ENCODE measurements at places on chromosomes 2 and 18.

DNA sequence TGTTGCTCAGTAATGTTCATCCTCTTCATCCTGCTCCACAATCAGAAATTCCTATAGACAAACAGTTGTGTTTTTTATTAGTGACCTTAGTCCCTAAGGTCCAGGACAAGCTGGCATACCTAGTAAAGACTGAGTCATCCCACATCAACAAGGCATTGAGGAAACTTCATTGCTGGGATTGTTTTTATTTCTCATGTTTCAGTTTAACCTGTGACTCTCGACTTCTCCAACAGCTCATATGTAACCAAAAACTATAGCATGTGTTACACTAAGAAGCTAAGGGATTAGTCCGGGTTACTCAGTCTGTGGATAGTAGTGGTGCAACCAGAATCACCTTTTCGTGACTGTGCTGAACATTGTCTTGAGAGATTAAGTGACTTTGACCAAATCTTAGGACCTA is 292.1 kb downstream of the RDH14 start:
- peak; percentile 69 for DNase-seq

- no peak for DNase-seq
These were observed 90.7 kb downstream of the NRP2 start for GRCh38 chr2:205772983-205773382.

DNA sequence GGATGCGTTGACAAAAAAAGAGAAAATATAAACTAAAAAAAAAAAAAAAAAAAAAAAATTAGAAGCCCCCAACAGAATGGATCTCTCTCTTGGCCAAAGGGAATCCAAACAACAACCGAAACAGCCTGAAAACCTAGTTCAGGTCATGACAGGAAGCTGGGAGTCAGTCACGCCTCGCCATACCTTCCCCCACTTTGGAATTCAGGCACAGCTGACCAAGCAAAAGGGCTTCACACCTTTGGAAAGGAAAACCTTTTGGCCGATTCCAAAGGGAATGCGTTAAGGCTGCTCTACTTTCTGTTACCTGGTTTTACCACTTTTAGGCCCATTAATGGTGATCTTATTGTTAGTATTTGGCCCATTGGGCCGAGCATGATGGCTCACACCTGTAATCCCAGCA is 17.9 kb upstream of the RMC1 start:
- no peak for DNase-seq

GRCh38 chr2:15776992-15777702 is 163.2 kb upstream of the MYCN start:
- no peak for DNase-seq

GRCh38 chr2:131037398-131038257 is 55.6 kb downstream of the FAM168B start:
- no peak for DNase-seq

DNA sequence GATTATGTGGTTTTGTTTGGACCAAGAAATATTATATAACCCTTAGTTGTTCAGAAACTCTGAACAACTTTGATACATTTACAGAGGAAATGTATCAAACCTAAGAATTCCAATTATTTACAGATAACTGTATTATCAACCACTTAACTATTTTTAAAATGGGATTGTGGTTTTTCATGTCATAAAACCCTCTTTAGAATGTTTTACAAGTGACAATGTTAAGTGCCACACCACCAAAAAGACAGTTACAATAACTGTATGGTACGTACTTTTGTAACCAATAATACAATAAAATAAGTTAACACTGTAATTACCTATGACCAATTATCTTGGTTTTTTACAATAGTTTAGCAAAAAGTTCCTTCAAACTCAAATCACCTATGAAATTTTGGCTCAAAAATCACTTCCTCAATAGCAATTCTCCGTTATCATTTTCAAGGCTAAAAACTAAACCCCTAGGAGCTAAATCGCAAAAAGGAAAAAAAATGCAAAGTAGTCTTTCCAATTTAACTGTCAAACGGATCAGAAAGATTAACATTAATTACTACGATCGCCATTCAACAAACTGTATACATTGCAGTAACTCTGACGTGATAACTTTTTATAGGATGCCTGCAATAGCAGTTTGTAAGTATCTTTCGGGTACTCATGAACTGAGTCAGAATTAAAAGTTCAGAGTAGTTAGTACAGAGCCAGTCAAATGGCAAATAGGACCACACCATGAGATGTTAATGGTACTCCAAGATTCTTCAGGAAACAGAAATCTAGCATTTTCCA is 1.5 kb downstream of the ROCK1 start:
- no peak for DNase-seq

- DNase-seq = no peak
These were observed 7.1 kb downstream of the PCBP1 start for GRCh38 chr2:70094171-70094977.

DNA sequence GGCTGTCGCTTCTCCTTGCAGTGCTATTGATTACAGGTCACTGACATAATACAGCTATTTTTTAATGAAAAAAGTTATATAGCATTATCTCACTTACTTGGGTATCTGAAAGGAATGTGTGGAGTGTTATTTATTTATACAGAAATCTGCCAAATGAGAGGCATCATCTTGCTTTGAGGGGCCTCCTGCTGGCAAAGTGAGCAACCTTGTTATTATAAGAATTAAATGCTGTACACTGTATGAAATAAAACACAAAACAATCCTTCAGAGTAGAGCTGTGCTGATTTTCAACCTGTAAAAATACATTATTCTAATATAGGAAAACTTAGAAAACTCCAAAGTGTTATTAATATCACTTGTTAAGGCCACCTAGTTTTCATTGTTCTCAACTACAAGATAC is 20.9 kb downstream of the ERBB4 start:
- DNase-seq = no peak

DNA sequence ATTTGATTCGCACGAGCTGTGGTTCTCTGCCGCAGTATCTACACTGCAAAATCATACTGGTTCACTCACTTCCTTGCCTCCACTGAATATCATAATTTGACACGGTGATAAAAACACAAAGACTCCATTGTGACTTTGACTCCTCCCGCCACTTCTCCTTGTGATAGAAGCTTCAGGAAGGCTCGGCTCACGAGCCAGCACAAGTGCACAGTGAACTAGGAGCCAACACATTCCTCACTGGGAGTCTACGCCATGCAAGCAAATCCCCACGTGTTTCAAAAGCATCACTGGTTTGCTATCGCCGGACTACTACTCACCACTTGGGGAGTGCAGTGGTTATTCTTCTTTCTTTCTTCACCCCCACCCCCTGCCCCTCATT is 293.3 kb upstream of the PARD3B start:
- no peak for DNase-seq

- no peak for DNase-seq
These were observed 576.5 kb downstream of the NRXN1 start for GRCh38 chr2:50455351-50455939.

All from NCI-H524 treated with DMSO at 0.1 percent for 48 hours (cell line).